Type B pancreatic cell (in vitro differentiated cells): ENCODE measurements at places on chromosomes 7 and 10. TPM values are rescaled to one million over a fixed set of nuclear protein-coding genes. Genes with fewer than 3 reads are reported as not detected.

The GNG11 gene
- 6.7 TPM in 1 of 2 replicates, not detected in the other for total RNA-seq

The KCND2 gene
- total RNA-seq: 3.0 and 3.2 TPM in 2 replicates

The PLA2G12B gene
- total RNA-seq: 1.2 and 4.2 TPM in 2 replicates

The MEST gene
- 489 and 572 TPM in 2 replicates for total RNA-seq

The SDK1 gene
- 17.8 and 26.1 TPM in 2 replicates for total RNA-seq

The FBXL13 gene
- 1.1 and 4.0 TPM in 2 replicates for total RNA-seq

The TMEM273 gene
- not detected in 2 replicates for total RNA-seq

The FGFBP3 gene
- 4.5 and 9.6 TPM in 2 replicates for total RNA-seq

The TPST1 gene
- total RNA-seq: 12.0 and 26.9 TPM in 2 replicates

The EBLN1 gene
- total RNA-seq: not detected in 2 replicates

The NACAD gene
- 7.3 and 12.5 TPM in 2 replicates for total RNA-seq

The RASA4B gene
- 5.5 and 7.1 TPM in 2 replicates for total RNA-seq

The CREB5 gene
- total RNA-seq: 5.6 and 31.0 TPM in 2 replicates

The CPN1 gene
- total RNA-seq: 0.52 TPM in 1 of 2 replicates, not detected in the other

The LRGUK gene
- total RNA-seq: 0.57 and 2.0 TPM in 2 replicates

The AKR1B15 gene
- total RNA-seq: 0.63 and 1.0 TPM in 2 replicates

The CFAP43 gene
- 1.6 and 7.6 TPM in 2 replicates for total RNA-seq

The AEBP1 gene
- total RNA-seq: 5.0 and 64.1 TPM in 2 replicates

The COL28A1 gene
- total RNA-seq: 0.76 and 3.3 TPM in 2 replicates

The TMEM196 gene
- total RNA-seq: 0.68 and 1.5 TPM in 2 replicates

The BCAP29 gene
- 23.0 and 33.9 TPM in 2 replicates for total RNA-seq

The PTTG1IP2 gene
- not detected in 2 replicates for total RNA-seq

The ANKRD2 gene
- 0.19 TPM in 1 of 2 replicates, not detected in the other for total RNA-seq

The MCM10 gene
- total RNA-seq: 12.2 and 31.7 TPM in 2 replicates

The EN2 gene
- total RNA-seq: 0.07 and 0.94 TPM in 2 replicates

The DNA2 gene
- total RNA-seq: 10.7 and 27.6 TPM in 2 replicates

The PIP gene
- not detected in 2 replicates for total RNA-seq

The UCMA gene
- not detected in 2 replicates for total RNA-seq

The AKR1C8 gene
- total RNA-seq: 0.89 and 1.00 TPM in 2 replicates

The SGCE gene
- 30.9 and 39.8 TPM in 2 replicates for total RNA-seq

The VAX1 gene
- 0.58 TPM in 1 of 2 replicates, not detected in the other for total RNA-seq

The RADIL gene
- 0.93 and 11.8 TPM in 2 replicates for total RNA-seq

The RHEB gene
- total RNA-seq: 79.2 and 81.0 TPM in 2 replicates

The CHCHD2 gene
- total RNA-seq: 61.8 and 251 TPM in 2 replicates

The AGAP9 gene
- total RNA-seq: 8.4 and 14.2 TPM in 2 replicates

The PCDH15 gene
- total RNA-seq: 1.3 and 3.5 TPM in 2 replicates

The RBP3 gene
- not detected in 2 replicates for total RNA-seq

The OR6B1 gene
- not detected in 2 replicates for total RNA-seq

The CUTC gene
- total RNA-seq: 11.8 and 13.7 TPM in 2 replicates

The DDC gene
- total RNA-seq: 29.9 and 71.9 TPM in 2 replicates

The POMZP3 gene
- 8.9 and 10.5 TPM in 2 replicates for total RNA-seq
